CD4-positive, alpha-beta memory T cell (primary cell): ENCODE measurements at places on chromosomes 5 and 9. TPM values are rescaled to one million over a fixed set of nuclear protein-coding genes. Genes with fewer than 3 reads are reported as not detected.

DNA sequence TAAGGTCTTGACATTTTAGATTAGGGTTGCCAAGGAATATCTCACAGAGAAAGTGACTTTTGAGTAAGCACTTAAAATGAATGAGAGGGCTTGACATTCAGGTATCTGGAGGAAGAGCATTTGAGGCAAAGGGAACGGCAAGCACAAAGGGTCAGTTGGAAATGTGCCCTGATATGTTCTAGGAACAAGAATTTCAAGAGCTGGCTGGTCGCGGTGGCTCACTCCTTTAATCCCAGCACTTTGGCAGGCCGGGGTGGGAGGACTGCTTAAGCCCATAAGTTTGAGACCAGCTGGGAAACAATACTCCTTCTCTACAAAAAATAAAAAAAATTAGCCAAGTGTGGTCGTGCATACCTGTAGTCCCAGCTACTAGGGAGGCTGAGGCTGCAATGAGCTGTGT lies 16.5 kb downstream of the KIAA1958 start:
- no peak for DNase-seq

DNA sequence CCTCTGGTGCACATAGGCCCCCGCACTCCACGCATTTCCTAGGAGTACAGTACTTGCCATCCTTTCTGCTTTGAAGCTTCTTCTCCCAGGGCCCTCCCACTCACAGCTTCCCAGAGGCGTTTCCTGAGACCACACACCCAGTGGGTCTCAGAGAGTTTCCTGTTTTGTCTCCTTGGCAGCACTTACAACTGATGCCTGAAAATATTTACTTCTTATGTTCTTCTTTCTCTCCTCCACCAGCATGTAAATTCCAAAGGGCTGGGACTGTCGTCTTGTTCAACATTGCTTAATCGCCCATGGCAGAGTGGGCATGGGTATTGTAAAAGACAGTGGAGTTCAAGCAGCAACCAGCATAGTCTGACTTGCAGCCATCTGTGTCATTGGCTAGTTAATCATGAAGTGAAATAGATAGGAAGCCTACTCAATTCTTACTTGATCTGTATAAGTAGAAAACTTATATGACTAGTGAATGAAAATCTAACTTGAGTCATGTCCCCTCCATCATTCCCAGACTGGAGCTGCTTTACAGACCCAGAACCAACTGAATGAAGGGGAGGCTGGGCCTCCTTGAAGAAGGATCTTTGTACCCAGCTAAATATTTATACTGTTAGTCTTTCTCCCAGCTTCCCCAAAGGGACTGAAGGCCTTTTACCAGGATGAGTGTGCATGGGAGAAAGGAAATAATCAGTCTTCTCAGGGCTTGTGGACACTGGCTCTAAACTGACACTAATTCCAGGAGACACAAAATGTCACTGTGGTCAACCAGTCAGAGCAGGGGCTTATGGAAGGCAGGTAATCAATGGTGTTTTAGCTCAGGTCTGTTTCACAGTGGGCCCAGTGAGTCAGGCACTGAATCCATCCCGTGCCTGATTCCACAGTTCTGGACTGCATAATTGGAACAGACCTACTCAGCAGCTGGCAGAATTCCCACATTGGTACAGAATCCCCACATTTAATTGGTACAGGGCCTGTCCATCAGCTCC lies 116.4 kb downstream of the SV2C start:
- DNase-seq = no peak

The TMEM171 gene
- 0.35 TPM for total RNA-seq

- no peak for DNase-seq
These were observed 63.7 kb upstream of the ANGPTL2 start for GRCh38 chr9:127185931-127186781.

GRCh38 chr5:8954801-8955200 lies 591.1 kb downstream of the SEMA5A start:
- DNase-seq = no peak
